ENCODE measurements at places on chromosomes 4 and X.
A peak's percentile ranks its signal among the peaks of the same experiment; 100 is the strongest.

GRCh38 chrX:5726224-5726623 is 502.4 kb downstream of the NLGN4X start:
- DNase-seq, result no peak

- DNase-seq, result no peak
Observed at GRCh38 chr4:46954643-46955042, 38.7 kb downstream of the GABRA4 start.

DNA sequence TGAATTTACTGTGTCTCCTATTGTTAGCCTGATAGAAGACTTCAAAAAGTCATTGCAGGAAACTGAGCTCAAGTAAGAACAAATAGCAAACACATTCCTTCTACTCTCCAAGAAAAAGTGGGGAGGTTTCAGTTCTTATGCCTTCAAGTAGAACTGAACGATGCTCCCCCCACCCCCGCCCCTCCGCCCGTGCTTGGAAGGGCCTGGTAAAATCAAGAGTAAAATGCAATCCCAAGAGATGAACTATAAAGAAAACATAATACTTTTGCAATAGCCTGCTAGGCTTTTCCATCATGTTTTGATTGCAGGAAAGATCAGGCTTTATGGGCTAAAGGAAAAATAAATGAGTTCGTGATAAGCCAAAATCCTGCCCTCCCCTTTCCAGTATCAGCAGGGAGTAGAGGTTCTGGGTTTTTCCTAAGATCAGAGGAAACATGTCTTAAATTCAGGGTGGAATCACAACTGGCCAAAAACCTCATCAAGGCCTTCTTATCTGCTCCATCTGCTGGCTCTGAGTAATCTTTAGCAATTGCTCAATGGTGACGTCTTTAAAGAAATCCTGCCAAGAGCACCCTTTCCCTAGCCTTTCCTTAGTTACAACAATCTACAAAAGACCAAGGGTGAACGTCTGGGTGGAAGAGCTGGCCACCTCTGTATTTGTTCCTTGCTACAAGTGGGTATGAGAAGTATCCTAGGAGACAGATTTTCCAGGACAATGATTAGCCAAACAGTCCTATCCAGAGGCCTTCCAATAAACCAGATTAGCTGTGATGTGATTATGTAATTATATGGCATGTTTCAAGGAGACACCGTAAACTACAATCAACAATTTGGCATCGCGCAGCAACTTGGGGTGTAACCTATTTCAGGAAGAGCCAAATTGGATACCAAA is 66.3 kb upstream of the FAM9C start:
- DNase-seq, result no peak

GRCh38 chrX:101759000-101759399 is 99.3 kb upstream of the ARMCX2 start:
- DNase-seq, result no peak

- peak; percentile 50 for DNase-seq
Observed at GRCh38 chr4:87219632-87220093, 755 bp downstream of the KLHL8 start.

- DNase-seq, result no peak
Observed at GRCh38 chr4:26748811-26749210, 111.8 kb upstream of the STIM2 start.

DNA sequence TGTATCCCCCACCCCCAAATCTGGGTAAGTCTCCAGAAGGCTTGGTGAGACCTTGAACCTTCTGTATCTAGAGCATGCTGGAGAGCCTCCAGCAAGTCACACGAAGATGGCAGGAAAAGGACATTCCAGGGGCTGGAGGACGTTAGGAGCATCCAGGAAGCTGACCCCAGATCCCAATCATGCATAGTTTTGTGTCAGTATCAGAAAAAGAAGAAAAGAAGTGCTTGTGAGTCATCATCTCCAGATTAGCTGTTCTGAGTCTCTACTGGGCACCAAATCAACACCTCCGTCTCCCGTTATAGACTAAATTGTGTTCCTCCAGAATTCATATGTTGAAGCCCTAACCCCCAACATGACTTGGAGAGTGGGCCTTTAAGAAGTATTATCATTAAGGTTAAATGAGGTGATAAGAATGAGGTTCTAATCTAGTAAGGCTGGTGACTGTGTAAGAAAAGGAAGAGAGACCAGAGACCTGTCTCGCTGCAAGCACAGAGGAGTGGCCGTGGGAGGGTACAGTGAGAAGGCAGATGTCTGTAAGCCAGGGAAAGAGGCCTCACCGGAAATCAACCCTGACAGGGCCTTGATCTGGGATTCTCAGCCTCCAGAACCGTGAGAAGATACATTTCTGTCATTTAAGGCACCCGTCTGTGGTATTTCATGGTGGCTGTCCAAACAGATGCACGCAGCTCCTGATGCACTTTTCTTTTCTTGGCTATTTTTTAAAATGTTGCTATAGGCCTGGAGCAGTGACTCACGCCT is 38.1 kb upstream of the CLDN24 start:
- no peak for DNase-seq

GRCh38 chrX:124242131-124242530 is 90.3 kb upstream of the TEX13D start:
- no peak for DNase-seq

- DNase-seq, result no peak
Observed at GRCh38 chrX:109840585-109840984, 107.5 kb upstream of the ACSL4 start.

GRCh38 chr4:38034986-38035882 is 75.0 kb downstream of the PTTG2 start:
- DNase-seq, result no peak

DNA sequence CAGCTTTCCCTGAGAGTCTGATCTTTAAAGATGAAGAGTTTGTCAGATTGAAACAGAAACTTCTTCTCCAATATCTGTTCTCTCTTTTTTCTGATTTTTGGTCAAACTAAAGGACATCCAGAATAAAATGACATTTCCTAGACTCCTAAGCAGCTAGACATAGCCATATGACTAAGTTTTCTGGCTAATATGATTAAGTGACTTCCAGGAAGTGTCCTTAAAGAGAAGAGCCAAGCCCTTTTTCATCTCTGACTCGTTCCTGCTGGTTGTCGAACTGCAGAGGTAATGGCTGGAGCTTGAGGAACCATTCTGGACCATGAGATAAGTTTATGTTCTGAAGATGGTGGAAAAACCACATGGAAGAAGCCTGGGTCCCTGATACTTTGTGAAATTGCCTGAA is 546.0 kb downstream of the BCOR start:
- no peak for DNase-seq

DNA sequence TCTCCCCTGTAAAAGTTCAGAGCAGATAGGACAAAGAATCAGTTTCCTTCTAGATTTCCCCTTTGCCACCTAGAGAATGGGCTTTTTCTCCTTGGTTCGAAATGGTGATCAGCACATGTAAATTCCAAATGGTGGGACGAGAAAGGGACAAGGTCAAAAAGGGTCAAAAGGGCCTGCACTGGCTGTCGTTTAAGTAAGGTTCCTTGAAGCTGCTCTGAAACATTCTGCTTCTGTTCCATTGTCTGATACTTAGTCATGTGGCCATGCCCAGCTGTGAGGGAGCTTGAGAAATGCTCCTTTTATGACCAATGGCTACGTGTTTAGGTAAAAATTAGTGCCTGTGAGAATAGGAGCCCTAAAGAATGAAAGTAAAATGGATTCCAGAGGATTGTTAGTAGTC is 165.9 kb upstream of the CENPE start:
- no peak for DNase-seq
